ENCODE measurements at places on chromosomes 13 and 19.

DNA sequence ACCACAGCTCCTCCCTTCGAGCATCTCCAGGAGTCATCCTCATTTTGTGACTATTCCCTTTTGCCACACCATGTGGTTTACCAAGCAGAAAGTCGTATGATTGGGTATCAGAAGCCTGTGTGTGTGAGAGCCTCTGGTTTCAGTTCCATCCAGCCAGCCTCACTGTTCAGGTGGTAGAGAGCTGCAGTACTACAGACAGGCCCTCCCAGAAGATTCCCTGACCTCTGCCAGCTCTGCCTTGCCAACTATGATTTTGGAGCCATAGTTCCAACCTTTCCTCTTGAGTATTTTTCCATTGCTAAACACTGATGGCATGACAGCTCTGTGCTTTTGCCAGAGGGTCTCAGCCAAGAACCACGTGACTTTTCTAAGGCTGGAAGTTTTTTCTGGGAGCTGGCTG, 82.5 kb downstream of the DHRS12 start:
- DNase-seq: no peak

DNA sequence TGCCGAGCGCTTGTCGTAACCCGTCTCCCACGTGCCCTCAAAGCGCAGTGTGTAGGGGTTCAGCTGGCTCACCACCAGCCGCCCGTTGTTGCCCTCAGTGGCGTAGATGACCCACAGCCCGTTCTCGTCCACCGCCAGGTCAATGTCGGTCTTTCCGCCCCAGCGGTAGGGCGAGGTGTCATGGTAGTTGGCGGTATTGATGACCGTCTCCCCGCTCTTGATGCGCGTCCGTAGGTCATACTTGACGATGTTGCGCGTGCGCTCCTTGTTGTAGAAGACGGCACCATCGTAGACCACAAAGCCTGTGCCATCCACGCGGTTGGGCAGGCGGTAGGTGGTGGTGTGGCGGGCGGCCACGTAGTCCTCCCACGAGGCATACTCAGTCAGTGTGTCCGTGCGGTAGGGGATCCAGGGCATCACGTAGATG, 26.5 kb upstream of the ASF1B start:
- no peak for DNase-seq

GRCh38 chr13:111302045-111302726, 18.3 kb upstream of the TEX29 start:
- no peak for DNase-seq

DNA sequence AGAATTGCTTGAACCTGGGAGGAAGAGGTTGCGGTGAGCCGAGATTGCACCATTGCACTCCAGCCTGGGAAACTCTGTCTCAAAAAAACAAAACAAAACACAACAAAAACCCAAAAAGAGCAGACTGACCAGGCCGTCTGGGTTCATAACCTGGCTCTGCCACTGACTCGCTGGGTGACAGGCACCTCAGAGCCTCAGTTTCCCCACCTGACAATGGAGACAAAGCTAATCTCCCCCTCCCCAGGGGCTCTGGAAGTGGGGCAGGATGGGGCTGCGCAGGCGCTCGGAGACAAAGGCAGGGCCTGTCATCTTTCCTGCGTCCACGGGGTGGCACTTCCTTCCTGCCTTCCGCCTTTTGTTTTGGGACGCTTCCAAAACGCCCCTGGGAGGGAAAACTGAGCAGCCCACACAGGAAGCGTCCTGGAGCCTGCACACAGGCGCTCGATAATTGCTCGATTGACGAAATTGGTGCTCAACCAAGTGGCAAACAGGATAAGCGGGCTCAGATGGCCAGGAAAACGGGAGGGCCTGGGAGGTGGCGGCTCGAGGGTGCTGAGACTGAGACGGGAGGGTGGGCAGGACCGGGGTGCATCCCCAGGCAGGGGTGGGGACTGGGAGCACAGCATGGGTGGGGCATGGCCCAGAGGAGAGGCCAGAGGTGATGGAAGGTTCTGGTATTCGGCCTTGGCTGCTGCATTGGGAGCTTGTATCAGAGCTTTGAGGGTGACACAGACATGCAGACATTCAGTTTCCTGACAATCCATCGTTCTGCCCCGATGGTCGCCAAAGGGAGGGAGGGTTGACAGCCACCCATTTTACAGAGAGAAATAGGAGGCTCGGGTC, 17.8 kb downstream of the SPC24 start:
- peak; percentile 39 for DNase-seq

DNA sequence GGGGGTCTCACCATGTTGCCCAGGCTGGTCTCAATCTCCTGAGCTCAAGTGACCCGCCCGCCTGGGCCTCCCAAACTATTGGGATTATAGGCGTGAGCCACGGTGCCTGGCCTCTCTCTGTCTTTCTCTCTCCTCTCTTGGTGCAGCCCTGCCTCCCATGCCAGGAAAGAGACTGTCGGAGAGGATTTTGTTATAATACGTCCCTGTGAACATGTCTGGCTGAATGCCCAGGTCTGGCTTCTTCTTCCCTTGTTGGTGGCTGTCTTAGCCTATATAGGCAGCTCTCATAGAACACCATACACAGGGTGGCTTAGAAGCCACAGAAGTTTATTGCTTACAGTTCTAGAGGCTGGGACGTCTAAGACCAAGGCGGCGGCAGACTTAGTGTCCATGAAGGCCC, 46.4 kb downstream of the PEX11G start:
- no peak for DNase-seq

- DNase-seq: no peak
Measured at GRCh38 chr19:58261600-58261967, 17.2 kb upstream of the ZNF8 start.

- no peak for DNase-seq
Measured at GRCh38 chr19:40974633-40975037, 16.4 kb upstream of the CYP2B6 start.

DNA sequence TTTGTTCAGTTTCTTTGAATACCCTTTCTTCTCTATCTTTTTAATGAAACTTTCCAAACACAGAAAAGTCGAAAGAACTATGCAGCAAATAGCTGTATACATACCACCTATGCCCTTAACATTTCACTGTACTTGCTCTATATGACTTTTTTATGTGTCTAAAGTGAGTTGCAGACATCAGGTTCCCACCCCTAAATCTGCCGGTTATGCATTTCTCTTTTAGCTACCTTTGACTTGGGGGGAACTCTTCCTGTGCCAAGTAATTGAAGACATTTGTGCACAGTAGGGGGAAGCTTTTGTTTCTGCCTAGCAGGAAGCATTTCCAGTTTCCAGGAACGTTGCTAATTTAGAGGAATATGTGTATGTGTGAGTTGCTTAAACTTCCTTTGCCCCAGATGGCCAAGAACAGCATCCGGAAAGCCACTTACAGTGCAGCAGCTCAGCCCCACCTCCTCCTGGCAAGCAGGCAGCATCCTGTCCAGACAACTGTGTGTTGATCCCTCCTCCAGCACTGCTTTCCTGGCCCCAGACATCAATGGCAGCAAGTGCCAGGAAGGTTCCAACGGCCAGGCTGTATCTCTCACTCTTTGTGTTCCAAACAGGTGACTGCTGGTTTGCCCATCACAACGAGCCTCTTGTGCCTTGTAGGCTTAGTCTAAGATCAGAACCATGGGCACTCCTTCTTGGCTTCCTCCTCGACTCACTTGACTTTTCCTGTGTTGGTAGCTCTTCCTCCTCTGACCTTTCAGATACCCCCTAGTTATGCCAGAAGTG, 14.7 kb upstream of the GRAMD1A start:
- DNase-seq: no peak

All from NCI-H2107 (cell line).